ENCODE measurements at places on chromosomes 1 and 21.

DNA sequence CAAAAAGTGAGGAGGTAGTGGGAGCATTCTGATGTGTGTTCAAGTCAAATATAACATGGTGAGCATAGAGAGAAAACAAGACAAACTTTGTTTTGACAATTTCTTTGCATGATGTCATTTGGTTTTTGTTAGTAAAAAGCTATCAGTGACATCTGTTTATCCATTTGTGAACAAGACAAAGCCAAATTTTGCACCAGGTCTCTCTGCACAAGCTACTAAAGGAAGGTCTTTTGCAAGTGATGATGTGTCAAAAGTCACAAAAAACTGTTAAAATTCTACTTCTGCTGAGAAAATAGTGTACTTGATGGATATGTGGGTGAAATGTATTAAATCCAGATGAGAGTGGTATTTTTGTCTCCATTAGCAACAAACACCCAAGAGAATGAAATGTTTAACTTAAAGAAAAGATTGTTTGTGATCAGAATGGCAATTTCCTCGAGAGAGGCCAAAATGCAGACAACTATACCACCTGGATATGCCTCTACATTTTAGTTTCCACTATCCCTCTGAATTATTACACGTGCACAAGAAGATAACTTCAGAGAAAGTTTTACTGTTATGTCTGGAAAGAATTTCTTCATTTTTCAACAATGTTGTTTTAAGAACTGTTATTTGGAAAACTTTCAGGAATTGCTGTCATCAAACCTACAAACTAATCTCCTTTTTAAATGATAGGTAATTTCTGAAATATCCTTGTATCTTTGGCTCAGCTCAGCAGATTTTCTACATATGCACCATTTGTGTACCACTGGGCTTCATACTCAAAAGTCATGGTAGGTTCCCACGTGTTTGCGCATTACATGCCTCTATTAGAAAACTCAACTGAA is 807.4 kb upstream of the ADGRL2 start:
- no peak for DNase-seq

DNA sequence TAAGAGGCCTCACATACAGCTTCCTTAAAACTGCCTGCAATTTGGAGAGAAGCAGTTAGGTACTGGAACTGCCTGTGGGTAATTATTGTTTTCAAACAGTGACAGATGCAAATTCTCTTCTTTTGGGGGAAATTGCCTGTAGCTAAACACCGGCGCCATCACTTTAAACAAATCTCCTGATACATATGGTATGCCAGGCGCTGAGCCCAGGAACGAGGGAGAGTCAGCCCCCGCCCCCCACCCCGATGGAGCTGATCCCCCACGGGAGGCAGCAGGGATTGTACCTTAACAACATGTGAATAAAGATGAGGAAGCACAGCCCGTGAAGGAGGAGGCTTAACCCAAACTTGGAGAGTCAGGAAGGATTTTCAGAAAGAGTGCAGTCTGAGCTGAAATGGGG is 7.1 kb downstream of the TMEM51 start:
- no peak for DNase-seq

- no peak for DNase-seq
Measured at GRCh38 chr1:12380326-12381249, 150.8 kb downstream of the VPS13D start.

GRCh38 chr1:30616759-30617158 is 106.6 kb downstream of the MATN1 start:
- no peak for DNase-seq

- peak; percentile 19 for DNase-seq
Measured at GRCh38 chr1:30706528-30706927, 16.9 kb downstream of the MATN1 start.

- DNase-seq = peak; percentile 69
Measured at GRCh38 chr1:26861286-26861701, 1.7 kb upstream of the SFN start.

DNA sequence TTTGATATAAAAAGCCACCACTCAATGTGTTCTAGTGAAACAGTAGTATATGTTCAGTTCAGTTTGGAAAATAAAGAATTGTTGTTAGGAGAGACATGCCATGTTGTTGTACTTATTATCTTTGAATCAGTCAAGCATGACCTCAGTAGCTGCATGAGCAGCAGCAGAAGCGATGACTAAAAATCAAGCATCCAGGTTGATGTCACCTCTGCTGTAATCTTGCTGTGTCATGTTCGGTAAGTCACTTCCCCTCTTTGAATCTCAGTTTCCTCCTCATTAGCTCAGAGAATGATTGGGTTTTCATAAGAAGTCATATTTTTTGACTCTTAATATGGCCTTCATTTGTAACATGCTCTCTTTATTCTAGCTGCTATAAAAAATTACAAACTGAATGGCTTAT is 428.4 kb upstream of the B3GALT2 start:
- DNase-seq = peak; percentile 65

GRCh38 chr1:176374967-176375569 is 87.9 kb upstream of the PAPPA2 start:
- DNase-seq = peak; percentile 79

DNA sequence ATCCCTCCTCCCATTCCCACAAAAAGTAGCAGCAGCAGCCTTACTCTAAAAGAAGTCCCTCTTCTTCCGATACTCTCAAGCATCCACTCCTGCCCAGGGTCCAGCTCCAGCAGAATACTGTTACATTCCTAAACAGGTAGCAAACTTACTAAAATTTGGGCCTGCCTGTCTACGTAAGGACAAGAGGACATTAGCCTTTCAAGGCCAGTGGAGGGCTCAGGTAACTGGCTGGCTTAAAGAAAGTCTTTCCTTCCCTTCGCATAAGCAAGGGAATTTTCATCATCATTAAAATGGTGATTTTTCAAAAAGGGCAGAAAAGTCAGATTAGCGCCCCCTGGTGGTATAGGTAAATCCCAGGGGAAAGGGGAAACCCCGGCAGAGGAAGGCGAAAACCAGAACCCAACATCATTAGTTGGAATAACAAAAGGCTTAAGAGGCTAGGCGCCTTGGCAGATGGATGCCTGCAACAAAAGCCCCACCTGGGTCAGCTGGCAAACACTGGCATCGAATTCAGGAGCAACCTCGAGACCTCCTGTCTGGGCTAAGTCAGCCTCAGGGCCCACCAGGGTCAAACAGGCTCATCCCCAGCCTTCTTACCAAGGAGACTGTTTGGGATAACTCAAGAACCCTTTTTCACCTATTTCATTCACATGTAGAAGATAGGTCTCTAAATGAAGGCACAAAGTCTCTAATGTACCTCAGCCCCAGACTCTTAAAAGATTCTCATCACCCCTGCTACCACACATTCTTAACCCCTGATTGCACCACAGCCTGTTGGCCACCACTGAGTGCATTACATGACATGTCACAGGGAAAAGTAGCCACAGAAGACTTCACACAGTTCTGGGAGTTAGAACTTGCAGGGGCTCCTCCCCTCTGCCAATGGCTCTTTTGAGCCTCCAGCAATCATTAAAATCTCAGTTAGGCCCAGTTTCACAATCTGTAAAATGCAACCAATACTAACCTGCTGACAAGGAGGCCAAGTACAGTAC is 36.7 kb downstream of the ERI3 start:
- DNase-seq = peak; percentile 71

DNA sequence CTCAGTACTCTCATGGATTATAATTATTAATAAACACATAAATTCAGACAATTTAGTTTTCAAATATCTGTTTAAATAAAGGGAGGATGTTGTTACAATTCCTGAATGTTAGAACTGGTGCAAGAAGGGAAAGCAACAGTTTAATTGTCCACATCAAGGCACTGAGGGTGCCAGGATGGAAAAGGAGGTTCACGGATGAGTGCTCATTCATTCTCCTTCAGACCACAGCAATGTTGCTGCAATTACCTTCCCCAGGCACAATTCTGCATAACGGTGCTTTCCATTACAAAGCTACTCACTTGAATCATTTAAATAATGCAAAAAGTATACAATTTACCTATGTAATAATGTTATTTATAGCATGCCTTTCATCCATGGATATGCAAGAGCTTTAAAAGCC is 52.3 kb upstream of the COG2 start:
- DNase-seq = no peak

DNA sequence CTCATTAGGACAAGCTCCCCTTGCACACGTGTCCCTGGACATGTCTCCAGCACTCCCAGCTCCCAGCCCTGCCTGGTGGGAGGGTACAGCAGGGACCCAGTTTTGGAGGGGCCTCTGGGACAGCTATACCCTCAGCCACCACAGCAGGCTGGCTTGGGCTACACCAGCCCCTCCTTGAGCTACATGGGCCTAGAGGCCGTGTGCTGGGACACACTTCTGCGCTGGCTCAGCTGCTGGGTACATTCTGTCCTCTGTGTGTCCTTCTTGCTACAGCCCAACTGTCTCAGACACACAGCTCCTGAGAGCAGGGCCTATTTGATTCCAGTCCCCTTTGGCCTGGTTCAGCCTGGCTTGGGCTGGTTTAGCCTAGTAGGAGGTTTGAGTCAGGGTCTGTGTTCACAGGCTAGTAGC is 26.7 kb downstream of the DMAP1 start:
- no peak for DNase-seq

- no peak for DNase-seq
Measured at GRCh38 chr1:31399976-31400375, 13.0 kb upstream of the SERINC2 start.

DNA sequence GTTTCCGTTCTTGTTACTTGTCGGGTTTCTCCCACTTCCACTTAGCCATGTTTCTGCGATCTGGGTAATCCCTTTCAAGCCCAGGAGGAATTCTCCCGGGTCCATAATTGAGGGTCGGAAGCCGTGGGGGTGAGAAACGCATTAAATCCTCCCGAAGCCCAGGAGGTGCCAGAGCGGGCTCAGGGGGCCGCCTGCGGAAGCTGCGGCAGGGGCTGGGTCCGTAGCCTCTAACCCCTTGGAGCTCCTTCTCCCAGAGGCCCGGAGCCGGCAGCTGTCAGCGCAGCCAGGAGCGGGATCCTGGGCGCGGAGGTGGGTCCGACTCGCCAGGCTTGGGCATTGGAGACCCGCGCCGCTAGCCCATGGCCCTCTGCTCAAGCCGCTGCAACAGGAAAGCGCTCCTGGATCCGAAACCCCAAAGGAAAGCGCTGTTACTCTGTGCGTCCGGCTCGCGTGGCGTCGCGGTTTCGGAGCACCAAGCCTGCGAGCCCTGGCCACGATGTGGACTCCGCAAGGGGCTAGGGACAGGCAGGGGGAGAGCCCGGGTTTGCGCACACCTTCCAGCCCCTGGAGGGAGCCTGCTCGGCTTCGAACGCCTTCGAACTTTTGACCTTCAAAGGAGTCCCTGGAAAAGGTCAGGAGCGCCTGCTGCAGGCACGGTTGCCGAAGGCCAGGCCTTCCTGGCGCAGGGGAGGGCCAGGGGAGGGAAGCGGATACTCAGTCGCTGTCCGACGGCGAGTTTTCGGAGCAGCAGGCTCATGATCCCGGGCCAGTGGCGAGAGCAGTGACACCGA is 1.7 kb upstream of the SIM2 start:
- no peak for DNase-seq

DNA sequence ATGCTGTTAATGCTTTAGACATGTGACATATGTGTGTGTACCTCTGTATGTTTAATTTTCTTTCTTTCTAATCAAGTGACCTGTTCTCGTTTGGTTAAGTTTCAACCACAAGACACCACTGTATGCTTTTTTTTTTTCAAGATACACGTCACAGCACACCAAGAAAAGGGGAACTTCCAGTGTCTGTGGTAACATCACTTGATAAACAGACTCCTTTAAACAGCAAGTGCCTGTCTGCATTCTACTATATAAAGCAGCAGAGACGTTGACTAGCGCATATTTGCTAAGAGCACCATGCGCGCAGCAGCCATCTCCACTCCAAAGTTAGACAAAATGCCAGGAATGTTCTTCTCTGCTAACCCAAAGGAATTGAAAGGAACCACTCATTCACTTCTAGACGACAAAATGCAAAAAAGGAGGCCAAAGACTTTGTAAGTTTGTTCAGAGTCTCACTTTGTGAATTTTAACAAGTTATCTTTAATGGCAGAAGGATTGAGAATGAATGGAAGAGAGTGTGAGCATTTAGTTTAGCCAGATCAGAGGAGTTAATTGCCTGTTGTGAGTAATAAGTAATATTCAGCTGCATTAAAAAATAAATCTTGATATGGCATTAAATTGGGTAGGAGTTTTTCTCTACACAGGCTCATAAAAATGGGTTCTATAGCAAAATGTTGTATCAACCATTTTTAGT is at the start of gene RGS1:
RGS1 (plus strand) TSS at position 275 of the 691 bp plus-strand sequence; CDS start at position 295, 20 bp downstream.
- no peak for DNase-seq

- DNase-seq = no peak
Measured at GRCh38 chr1:246591958-246592357, 25.7 kb downstream of the CNST start.

DNA sequence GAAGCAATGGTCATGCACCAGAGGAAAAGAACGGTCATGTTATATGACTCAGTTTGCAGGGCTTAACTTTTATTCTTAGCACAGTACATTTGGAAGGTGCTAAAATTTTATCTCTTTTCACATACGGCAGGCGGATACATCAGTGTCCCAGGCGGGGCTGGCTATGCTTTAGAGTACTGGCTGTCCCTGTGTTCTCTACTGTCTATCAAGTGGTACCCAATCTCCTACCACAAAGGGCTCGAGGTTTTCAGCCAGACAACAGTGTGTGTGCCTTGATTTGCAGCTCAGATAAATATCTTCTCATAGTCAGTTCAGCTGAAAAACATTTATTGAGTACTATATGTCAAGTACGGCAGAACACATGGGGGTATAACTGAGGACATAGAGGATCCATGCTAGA is 65.3 kb downstream of the URB2 start:
- no peak for DNase-seq

GRCh38 chr1:117641536-117641935 is 35.7 kb downstream of the TENT5C start:
- DNase-seq = no peak

GRCh38 chr1:21251773-21252471 is 38.3 kb downstream of the ECE1 start:
- peak; percentile 89 for DNase-seq

DNA sequence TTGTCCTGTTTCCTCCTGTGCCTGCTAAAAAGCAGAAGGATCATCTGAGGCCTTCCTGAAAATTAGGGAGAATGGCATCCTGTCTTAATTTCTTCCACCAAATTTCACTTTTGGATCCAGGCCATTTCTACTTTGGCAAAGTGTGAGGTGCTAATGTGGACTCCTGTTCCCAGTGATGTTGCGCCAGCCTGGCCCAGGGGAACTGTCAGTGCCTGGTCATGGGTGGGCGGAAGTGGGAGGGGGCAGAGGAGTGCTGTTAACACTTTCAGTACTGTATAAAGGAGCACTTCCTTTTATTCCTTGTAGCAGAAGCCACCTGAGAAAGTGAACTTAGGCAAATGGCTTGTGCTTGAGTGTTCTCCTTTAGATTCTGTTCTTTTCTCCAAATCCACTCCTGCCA is 19.9 kb downstream of the ELAPOR1 start:
- no peak for DNase-seq
